ENCODE measurements at places on chromosomes 16 and 17.
A peak's percentile ranks its signal among the peaks of the same experiment; 100 is the strongest.

DNA sequence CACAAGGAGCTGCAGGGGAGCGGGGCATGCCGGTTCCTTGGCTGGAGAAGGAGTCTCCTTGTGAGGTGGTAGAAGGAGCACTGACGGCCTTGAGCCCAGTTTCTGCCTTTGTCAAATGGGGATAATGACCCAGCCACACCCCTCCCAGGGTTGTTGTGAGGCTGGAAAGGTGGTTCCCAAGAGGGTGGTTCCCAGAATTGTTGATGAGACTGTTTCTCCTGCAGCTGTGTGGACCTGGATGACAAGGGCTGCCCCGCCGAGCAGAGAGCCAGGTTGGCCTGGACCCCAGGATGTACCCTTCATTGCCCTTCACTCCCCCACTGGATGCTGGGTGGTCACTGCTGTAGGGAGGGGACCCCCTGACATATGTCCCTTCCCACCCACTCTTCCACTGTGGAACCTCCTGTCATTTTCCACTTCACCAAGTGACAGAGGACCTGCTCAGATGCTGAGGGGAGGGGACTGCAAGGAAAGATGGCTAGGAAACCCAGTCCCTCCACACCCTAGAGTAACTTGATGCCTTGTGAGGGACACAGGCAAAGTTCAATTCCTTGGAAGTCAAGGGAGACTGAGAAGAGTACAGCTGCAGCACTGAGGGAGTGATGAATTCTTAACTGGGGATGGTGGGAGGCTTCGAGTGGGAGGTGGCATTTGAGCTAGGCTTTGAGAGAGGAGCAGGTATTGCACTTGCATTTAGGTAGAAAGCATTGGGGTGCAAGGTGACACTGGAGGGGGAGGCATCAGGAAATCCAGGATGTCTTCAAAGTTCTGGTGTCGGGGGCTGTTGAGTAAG, 10.6 kb downstream of the MIEN1 start:
- no peak for DNase-seq

DNA sequence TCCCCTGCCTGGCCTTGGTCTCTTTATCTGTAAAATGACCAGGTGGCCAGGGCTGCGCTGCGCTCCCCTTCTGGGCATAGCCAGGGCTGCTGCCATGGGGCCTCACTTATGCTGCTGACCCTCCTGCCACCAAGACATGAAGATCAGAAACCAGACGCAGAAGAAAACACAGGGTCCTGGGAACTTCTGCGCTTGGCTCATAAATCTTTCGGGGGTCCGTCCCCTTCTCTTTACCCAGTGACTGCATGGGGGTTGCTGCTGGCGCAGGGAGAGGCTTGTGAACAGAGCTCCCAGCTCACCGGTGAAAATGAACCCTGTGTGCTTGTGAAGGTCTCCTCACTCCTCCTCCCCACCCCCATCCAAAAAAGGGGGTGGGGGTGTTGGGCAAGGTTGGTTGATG, 5.7 kb upstream of the FOXL1 start:
- no peak for DNase-seq

DNA sequence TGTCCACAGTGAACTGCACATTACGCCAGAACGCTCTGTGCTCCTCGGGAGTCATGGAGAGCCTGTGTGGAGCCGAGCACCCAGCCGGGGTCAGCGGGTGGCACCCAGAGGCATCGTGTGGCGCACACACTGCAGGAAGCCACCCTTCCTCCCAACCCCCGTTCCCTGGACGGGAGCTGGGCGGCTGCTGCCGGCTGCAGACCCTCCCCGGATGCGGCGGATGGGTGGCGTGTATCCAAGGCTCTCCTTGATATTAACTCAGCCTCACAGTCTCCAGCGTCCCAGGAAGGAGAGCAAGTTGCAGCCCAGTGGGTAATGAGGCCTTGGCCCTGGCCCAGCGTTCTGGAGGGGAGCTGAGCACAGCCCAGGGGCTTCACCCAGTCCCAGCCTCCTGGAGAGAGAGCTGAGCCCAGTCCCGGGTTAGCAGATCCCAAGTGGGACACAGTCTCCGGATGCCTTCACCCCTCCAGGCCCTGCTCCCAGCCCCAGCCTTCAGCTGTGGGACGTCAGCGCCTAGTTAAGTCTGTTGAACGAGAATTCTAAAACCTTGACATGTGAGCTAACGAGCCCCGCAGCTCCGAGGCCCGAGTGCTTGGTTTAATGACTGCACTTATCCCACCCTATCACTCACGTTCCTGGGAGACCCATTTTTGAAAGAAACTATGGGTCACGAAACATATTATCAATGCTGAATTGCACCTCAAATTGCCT, 86.6 kb downstream of the TBC1D16 start:
- DNase-seq, result no peak

DNA sequence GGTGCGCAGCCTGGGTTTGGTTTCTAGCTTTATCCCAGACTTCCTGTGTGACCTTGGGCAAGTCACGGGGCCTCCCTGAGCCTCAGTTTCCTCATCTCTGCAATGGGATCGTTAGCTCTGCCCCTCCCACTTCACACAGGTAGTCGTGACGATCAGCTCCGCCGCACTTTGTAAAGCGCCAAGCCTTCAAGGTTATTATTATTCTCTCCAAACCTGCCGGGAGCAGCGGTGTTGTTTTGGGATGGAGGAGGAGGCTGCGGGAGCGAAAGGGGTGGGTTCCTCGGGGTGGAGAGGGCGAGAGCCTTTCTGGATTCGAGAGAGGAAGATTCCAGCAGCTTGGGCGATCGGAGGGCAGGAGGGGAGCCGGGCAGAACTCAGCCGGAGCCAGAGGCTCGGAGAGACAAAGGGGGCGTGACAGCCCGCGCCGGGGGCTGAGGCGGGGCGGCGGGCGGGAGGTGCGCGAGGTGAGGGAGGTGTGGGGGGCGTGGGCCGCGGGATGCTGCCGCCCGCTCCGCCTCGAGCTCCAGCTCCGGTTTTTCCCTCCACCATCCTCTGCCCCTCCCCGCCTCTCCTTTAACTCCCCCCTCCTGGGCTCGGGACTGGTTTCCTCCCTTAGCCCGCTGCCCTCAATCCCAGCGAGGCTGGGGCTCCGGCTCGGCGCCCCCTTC, at the start of gene EFNB3:
Gene EFNB3 (plus strand): TSS at position 602 of the 668 bp plus-strand sequence. CDS start 397 bp downstream, outside the sequence.
- DNase-seq, result peak; percentile 54

DNA sequence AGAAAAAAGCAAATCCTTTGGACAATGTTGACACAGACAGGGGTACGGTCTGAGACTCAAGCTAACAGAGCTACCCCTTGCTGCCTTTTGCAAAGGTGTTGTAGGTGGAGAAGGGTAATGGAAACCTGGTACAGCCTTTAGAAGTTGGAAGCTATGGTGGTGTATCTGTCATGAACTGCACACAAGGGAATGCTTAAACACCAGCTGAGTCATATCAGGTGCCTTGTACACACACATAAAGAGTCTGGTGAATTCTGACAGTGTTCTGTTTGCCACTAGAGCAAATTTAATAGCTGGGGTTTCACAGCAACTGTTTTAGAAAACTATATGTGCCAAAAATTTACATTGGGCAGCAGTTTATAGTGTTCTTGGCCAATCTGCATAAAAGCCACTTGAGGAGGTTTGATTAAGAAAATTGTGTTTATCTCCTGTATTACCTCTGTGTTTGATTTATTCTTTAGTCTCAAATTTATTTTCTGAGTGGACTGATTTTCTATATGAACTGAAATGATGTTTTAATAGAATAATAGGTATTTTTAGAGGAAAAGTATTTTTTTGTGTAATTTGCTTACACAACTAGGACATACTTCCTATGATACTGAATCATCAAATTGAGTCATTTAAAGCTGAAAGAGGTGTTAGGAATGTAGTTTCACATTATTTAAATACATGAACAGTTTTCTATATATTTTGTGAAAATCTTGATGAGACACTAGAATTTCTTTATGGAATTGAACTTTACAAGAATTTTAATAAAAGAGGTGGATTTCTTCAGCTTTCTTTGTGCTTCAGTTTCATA, 136.9 kb downstream of the MAP2K6 start:
- DNase-seq, result no peak

- peak; percentile 95 for DNase-seq
Observed at GRCh38 chr17:8152112-8152775, at the start of gene PER1. Gene PER1, minus strand, starts transcription at chr17:8152404. Its CDS starts 1,698 bp downstream, at chr17:8150706.

GRCh38 chr17:4751932-4752331, 12.2 kb upstream of the CXCL16 start:
- no peak for DNase-seq

- DNase-seq, result no peak
Observed at GRCh38 chr17:19497624-19498023, 36.0 kb upstream of the SLC47A1 start.

DNA sequence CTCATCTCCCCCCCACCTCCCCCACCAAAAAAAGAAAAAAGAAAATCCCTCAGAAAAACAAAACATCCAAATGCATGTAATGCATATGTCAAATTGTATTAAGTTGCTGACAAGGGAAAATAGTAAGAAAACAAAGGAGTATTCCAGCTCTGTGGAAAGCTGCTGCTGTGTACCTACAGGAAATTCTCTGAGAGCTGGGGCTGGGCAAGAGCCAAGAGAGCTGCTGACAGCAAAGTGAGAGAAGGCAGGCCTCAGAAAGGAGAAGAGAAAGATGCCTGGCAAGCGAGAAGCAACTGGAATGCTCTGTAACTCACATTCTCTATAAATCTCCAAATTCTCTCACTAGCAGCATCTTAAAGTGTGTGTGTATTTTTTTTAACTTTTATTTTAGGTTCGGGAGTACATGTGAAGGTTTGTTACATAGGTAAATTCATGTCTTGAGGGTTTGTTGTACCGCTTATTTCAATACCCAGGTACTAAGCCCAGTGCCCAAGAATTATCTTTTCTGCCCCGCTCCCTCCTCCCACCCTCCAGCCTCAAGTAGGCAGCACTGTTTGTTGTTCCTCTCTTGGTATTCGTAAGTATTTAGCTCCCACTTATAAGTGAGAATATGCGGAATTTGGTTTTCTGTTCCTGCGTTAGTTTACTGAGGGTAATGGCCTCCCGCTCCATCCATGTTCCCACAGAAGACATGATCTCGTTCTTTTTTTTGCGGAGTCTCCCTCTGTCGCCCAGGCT, 24.4 kb downstream of the CNTROB start:
- DNase-seq, result no peak

DNA sequence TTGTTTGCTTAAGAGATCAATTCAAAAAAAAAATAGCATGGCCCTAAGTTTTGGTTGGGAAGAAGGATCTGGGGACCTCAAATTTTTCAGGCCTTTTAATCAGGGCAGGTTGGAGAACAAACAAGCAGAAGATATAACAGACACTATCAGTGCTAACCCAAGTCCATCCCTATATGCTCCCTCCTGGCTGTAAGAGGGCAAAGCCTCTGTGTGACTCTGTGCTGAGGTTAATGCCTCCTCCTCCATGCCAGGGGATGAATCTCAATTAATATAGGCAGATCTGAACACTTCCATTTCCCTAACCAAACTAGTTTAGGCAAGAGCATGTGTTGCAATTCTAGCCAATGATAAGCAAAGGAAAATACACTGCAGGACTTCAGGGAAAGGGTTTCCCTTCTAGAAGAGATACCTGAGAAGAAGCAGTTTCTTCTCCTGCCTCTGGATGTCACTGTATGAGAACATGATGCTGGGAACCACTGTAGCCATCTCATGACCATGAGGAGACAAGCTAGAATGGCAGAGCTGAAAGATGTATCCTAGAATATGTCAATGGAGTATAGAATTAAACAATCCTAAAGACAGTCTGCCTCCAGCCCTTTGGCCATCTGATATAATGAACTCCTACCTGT, 76.0 kb downstream of the CHD9NB start:
- DNase-seq, result peak; percentile 10

GRCh38 chr17:45096141-45096540, 35.0 kb downstream of the NMT1 start:
- no peak for DNase-seq

DNA sequence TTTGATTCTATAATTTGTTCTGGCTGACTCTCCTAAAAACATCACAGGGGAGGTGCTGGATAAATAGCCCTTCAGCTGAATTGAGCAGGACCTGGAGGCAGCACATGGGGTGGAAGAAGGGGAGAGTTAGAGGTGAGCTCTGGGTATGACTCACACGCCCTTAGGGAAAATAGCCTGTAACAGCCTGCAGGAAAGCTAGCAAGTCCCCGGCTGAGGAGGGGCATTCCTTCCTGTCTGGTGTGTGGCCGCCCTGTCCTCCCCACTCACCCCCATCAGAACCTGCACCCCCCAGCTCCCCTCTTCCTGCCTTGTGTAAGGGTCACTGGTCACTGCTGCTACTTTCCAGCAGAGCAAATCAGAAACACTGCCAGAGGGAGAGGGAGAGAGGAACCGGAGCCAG, 187.4 kb downstream of the C16orf95 start:
- DNase-seq, result peak; percentile 66

GRCh38 chr16:83552930-83553329, 254.8 kb upstream of the HSBP1 start:
- DNase-seq, result no peak

GRCh38 chr16:85141491-85142128, 29.3 kb upstream of the CIBAR2 start:
- no peak for DNase-seq

DNA sequence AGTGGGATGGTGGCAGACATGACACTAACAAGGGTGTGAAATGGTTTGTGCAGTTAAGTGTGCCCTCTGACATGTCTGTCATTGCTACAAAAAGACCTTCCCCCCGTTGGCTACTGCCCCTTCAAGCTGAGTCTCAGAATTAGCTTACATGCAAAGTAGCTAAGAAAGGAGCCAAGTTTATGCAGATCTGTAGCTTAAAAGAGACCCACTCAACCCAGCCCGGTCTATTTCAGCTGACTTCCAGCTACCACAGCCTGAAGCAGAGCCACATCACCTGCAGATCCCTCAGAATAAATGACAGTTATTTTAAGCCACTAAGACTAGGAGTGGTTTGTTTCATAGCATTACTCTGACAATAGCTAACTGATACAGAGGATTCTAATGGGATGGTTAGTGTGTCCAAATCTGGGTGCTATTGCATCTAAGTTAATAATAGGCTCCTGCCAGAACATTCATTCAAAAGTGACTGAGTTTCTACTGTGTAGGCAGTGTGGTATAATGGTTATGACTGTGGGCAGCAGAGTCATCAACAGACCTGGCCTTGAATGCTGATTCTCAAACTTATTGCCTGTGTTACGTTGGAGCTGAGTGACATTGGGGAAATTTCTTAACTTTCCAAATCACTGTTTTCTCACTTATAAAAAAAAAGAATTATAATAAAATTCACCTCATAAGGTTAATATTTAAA, 11.7 kb downstream of the C17orf67 start:
- no peak for DNase-seq

DNA sequence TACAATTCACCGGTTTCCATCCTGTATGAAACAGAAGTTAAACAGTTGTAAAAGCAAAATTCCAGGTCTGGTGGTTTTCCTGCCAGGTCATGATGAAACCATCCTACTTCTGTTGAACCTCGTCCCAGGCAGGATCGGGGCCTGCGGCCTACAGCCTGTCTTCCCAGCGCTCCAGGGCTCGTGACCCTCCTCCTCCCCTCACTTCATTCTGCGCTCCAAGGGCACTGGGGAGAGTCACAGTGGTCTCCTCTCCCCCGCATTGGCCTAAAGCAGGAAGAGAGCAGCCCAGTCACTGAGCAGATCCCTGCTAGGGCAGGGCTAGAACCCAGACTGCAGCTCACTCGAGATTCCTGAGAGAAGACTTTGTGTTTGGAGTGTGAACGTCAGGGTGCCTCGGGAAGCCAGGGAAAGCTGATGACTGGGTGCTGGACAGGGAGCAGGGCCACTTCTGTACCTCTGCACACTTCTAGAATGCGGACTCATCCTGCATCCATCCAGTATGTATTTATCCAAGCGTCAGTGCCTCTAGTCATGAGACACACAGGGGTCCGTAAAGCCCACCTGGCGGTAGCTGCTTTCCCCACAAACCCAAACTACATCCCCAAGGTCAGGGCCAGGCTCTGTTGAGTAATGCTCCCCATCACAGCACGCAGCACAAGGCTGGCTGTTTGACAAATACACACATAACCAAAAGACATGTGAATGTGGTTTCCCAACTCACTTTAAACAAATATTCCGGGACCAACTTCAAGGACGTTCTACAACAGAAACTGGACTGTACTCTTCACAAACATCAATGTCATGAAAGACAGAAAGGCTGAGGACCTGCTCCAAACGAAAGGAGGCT, 1.7 kb upstream of the ITGAE start:
- DNase-seq, result peak; percentile 66

Data from A172 (cell line).